A549 treated with ZK216348 at 1 μM for 4 hours (cell line): ENCODE measurements at places on chromosomes 5 and 9. TPM values are rescaled to one million over a fixed set of nuclear protein-coding genes. Genes with fewer than 3 reads are reported as not detected.

Gene FOXD4
- total RNA-seq, result 0.34 to 0.94 TPM (median 0.49 TPM) in 5 replicates

Gene PCDHGA9
- 0.09 TPM in 1 of 5 replicates, not detected in the others for total RNA-seq

Gene TMEM203
- total RNA-seq, result 29.5 to 49.4 TPM (median 47.9 TPM) in 5 replicates

Gene FOXD4L4
- 0.08 to 0.13 TPM (median 0.13 TPM) in 3 of 5 replicates, not detected in the others for total RNA-seq
